Tibial nerve (tissue), 4 donors: ENCODE measurements at places on chromosomes 7 and 10. TPM values are rescaled to one million over a fixed set of nuclear protein-coding genes. Genes with fewer than 3 reads are reported as not detected.

HOXA7 gene
- total RNA-seq, result 12.9 TPM

SLC26A3 gene
- total RNA-seq, result not detected

DNAJC12 gene
- total RNA-seq, result 1.2 TPM

STOX1 gene
- 3.0 TPM for total RNA-seq

SRRM3 gene
- 2.7 TPM for total RNA-seq
